Renal cortical epithelial cell (primary cell): ENCODE measurements at places on chromosomes 2 and 18.

GRCh38 chr2:16640867-16641266 is 24.8 kb downstream of the CYRIA start:
- no peak for DNase-seq

DNA sequence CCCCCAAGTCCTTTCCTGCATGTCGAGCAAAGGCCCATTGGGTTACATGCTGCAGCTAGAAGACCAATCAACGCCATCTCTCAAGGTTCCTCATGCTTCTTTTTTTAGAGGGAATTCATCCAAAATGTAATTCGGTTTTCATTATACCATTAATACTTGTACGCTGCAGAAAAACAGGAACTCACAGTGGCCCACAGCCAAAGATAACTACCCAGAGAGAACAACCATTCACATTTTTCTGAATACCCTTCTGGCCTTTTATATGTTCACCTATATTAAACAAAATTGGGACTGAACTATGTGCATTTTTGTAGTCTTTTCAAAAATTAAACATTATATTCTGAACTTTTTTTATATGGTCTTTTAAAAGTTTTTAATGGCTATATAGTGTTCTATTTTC is 25.8 kb downstream of the FARP2 start:
- no peak for DNase-seq

DNA sequence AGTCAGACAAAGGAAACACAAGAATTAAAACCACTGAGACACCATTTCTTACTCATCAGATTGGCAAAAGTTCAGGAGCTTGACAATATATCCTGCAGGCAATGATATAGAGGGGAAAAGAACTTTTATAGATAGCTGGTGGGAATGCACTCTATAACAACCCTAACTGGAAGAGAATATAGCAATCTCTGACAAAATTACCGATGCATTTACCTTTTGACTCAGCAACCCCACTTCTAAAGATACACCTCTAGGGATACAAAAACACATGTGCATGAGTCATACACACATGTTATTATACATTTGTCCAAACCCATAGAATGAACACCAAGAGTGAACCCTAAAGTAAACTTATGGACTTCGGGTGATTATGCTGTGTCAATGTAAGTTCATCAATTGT is 79.4 kb upstream of the SRD5A2 start:
- no peak for DNase-seq

- no peak for DNase-seq
These were observed 344.8 kb downstream of the MTX2 start for GRCh38 chr2:176614049-176614448.

DNA sequence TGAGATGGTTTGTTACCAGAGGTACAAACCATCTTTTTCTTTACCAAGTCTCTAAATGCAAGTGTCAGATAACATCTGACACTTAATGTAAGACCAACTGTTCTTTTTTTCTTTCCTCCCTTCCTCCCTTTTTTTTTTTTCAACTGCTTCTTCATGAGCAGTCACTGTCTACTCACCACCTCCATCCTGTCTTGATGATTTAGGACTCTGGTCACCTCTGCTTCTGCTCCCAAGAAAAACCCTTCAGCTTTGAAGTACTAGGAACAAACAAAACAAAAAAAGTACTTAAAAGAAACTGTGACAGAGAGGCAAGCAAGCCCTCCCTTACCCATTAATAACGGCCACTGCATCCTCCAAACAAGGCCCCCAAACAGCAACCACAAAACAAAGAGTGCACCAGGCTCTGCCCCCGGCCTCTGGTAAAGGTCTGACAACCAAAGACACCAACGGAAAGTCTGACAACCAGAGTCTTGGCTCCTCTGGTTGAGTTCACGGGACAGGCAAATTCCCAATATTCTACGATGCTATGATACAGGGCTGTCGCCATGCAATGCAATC is 141.0 kb downstream of the ARL4C start:
- DNase-seq: no peak

GRCh38 chr2:206520450-206520849 is 77.1 kb downstream of the ADAM23 start:
- no peak for DNase-seq

DNA sequence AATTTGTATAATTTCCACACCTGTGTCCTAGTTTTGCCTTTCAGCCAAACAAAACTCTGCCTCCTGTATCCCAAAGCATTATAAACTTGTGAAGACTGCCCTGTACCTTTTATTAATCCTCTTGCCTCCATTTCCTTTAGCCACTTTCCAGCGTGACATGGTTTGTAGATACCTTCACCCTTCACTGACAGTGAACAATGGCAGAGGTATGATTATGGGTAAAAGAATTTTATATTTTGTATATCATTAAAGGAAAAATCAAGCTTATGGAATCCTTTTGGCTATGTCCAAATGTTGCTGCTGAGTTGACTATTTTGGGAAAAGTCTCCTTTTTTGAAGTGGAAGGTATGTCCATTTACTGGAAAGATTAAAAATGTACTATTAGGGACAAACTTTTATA is 251.7 kb downstream of the HNMT start:
- peak; percentile 34 for DNase-seq

- DNase-seq: no peak
These were observed 268.2 kb upstream of the PXDN start for GRCh38 chr2:2012505-2012904.

DNA sequence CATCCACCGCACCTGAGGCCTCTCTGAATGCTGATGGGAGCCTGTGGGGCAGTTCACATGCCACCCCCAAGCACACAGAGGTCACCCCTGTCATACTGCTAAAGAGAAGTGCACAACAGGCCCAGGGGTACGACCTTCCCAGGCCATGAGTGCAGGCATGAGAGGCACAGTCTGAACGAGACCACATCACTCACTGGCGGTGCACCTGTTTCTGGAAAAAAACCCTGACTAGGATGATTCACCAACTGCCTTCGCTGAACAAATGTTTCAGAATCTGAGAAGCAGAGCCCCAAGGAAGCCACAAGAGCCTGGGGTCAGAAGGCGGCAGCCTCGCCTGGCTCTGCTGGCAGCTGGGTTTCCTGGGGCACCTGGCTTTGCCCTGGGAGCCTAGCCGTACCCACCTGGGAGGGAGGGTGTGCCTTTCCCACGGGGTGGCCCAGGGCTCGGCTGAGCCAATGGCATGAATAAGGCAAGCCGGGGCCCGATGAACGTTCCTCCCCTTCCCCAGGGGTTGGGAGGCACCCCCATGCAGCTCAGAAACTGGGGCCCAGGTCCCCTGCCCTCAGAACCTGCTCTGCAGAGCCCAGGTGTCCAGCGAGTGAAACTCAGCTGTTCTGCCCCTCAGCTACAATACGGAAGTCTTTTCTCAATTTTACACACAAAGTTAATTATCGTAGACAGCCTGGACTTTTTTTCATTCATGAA is 73.8 kb downstream of the HDAC4 start:
- peak; percentile 73 for DNase-seq

- peak; percentile 48 for DNase-seq
These were observed 28.4 kb upstream of the GTF2A1L start for GRCh38 chr2:48589170-48589767.

- no peak for DNase-seq
These were observed 12.6 kb downstream of the RTP5 start for GRCh38 chr2:241882091-241882625.
